ENCODE measurements at places on chromosomes 5 and 9.

- DNase-seq, result no peak
These were observed 49.8 kb downstream of the SH3GL2 start for GRCh38 chr9:17628624-17629023.

GRCh38 chr9:107246259-107247254 is 36.5 kb upstream of the RAD23B start:
- DNase-seq, result no peak

DNA sequence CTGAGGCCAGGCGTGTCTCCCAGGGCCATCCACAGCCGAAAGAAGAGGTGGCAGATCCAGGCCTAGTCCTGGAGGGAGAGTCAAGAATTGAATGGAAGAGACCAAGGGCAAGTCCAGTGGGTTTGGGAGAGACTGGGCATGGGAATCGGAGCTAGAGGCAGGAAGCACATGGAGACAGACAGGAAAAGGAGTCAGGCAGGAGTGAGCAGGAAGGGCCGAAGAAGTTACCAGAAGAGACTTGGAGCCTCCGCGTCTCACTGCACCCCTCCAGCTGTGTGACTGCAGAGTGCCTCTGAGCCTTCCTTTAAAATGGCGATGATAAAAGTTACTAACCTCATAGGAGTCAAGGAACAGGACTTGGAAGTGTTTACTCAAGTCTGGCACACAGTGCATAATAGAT is 64.4 kb upstream of the ANGPTL2 start:
- no peak for DNase-seq

GRCh38 chr9:109321727-109322126 is 868 bp upstream of the EPB41L4B start:
- DNase-seq, result no peak

GRCh38 chr9:21465859-21466518 is 16.1 kb downstream of the IFNE start:
- DNase-seq, result peak; percentile 47

DNA sequence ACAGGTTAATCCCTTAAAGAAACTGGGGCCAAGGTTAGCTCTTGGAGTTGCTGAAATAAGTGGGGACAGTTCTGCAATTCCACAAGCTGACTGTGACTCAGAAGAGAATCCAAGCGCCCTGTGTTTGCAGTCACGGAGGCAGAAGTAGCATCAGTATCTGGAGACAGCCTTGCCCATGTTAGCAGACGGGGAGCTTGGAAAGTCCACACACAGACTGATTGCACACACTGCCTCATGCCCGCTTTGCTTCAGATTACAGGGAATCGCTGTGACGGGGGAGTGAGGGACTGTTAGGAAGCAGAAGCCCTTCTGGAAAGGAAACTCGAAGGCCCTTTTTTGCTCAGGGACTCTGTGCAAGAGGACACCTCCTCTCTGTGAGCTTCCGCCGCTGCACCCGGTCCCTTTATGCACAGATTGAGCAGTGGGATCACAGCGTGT is 30.9 kb upstream of the PPP1R26 start:
- no peak for DNase-seq

DNA sequence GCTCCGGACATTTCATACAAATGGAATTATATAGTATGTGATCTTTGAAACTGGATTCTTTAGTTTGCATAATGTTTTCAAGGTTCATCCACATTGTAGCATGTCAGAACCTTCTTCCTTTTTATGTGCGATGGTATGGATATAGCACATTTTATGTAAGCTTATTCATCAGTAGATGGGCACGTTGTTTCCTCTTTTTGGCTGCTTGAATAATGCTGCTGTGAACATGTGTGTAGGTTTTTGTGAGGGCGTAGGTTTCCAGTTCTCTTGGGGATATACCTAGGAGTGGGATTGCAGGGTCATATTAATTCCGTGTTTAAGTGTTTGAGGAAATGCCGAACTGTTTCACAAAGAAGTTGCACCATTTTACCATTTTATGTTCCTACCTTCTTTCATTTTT is 187.8 kb downstream of the NR3C1 start:
- DNase-seq, result no peak

- DNase-seq, result peak; percentile 63
These were observed 512 bp downstream of the PLK2 start for GRCh38 chr5:58459146-58460001.

DNA sequence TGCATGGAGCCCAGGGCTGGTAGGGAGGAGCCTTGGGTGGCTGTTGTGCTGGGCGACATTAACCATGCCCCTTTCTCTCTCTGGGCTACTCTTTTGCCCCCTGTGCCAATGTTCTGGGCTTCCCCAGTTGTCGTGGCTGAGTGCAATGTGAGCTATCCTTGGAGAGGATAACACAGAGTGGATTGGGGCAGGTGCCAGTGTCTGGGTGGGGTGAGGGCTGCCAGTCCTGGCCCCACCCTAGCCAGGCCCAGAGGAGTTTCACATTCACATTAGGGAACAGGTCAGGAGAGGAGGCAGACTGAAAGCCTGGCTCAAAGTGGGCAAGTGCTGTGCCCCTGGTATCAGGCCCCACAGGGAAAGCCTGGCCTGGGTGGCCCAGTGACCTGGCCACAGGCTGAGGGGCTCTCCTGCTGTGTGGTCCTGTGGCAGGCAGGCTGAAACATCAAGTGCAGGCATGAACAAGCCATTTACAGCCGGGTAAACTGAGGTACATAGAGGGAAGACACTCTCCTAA is 7.5 kb upstream of the NDST1 start:
- no peak for DNase-seq

GRCh38 chr9:98142925-98143481 is 24.0 kb upstream of the TRIM14 start:
- no peak for DNase-seq

DNA sequence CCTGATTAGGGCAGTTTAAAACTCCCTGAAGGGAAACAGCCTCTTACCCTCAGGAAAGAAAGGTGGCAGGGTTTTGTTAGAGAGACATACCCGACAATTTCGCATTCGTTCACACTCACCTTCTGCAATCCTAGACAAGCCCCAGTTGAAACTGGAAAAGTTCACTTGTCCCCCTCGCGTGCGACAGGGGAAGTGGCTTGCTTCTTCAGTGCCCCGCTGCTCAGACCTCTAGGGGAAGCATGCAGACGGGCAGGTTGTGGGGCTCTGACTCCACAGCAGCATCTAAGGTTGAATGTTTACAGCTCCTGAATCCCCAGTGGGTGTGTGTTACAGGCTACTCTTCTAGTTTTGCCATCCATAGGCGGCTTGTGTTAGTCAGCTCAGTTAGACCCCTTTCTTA is 575.7 kb upstream of the ACO1 start:
- DNase-seq, result no peak

GRCh38 chr9:121619545-121620324 is 31.7 kb upstream of the DAB2IP start:
- DNase-seq, result no peak

GRCh38 chr9:112846528-112847488 is 43.9 kb downstream of the SLC46A2 start:
- DNase-seq, result no peak

GRCh38 chr5:90554358-90555006 is 4.1 kb upstream of the ADGRV1 start:
- DNase-seq, result no peak

DNA sequence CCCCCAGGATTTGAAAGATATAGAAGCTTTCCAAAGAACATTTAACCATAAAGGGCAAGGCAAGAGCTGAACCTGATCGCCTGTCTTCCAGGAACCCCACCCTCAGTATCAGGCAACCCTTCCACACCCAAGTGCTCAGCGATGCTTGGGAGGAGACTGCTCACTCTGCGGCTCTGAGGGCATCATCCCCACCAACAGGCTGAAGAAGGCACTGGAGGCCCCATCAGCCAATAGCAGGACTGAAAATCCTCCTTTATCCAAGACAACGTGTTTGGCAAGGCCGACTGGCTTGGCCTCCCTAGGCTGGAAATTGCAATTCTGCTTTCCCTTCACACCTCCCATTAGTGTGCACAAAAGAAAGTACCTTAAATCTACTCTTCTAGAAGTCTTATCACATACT is 1.4 kb upstream of the PPP2CA start:
- peak; percentile 12 for DNase-seq

GRCh38 chr5:154418344-154418820 is 27.4 kb upstream of the SAP30L start:
- no peak for DNase-seq

- no peak for DNase-seq
These were observed 193.8 kb downstream of the SLIT3 start for GRCh38 chr5:169106911-169107706.

GRCh38 chr5:106796081-106796480 is 874.7 kb downstream of the EFNA5 start:
- no peak for DNase-seq

DNA sequence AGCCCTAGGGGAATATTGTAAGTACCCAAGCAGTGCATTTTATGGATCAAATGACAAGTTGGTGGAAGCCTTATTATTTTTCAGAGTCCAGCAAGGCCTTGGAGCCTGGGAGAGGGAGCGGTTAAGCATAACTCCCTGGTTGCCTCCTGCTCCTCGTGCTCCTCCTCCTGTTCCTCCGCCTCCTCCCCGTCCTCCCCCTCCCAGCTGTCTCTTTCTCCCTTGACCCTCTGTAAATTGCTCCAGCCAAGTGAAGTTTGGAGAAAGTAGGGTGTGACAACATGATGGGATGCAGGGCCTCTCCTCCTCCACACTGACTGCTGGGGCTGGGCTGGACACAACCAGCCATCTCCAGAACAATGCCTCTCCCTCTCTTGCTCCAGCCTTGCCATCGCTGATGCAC is 586.9 kb downstream of the CCDC171 start:
- DNase-seq, result no peak

DNA sequence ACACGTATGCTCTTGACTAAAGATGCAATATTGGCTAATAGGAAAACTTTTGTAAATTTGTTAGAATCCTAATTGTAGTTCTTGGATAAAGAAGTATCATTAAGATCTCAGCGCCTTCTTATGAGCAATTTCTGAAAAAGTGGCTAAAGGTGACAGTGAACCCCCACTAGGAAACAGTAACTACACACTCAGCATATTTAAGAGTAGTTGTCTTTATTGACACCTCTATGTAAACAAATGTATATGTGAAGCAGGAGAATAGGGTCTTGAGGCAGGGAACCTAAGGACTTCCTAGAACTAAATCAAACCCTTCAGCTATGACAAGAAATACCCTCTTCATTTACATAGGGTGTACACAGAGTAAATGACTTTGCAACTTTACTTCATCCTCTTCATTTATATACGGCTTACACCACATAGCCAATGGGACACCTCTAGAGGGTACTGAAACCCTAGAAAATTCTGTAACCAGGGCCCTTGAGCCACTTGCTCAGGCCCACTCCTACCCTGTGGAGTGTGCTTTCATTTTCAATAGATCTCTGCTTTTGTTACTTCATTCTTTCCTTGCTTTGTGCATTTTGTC is 2.8 kb downstream of the NIPSNAP3A start:
- no peak for DNase-seq

All from MCF 10A (cell line).